ENCODE measurements at places on chromosomes 13 and 19. TPM values are rescaled to one million over a fixed set of nuclear protein-coding genes. Genes with fewer than 3 reads are reported as not detected.

DNA sequence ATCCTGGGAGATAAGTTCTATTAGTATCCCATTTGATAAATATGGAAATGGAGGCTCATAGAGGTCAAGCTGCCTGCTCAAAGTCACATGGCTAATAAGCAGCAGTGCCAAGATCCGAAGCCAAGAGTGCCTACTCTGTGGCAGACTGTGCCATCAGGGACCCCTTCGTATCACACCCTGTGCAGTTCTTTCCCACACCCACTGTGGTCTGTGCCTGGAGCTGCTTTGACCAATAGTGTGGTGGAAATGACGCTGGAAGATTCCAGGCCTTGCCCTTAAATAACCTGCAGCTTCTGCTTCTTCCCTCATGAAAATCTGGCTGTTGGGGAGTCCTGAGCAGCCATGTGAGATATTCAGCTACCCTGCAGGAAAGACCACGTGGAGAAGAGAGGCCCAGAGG lies 10.1 kb downstream of the OPA3 start:
- no peak for DNase-seq

DNA sequence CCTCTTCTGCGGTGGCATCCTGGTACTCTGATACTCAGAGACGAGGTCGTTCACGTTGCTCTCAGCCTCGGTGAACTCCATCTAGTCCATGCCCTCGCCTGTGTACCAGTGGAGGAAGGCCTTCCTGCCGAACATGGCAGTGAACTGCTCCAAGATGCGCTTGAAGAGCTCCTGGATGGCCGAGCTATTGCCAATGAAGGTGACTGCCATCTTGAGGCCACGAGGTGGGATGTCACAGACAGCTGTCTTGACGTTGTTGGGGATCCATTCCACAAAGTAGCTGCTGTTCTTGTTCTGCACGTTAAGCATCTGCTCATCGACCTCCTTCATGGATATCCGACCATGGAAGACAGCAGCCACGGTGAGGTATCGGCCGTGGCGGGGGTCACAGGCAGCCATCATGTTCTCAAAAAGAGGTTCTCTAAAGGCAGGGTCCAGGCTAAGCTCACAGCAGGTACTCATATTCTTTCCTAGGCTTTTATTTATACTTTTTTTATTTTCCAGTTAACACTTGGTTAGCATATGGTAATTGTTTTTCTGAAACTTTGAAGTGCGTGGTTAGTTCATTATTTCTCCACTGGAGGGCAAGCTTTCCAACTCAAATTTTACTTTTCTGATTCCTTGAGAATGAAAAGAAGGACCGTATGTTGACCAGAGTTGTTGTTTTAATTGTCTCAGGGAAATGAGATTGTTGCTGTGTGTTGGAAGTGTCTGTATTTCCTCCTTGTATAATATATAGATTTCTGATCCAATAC lies 72.4 kb upstream of the RGCC start:
- DNase-seq: no peak

- DNase-seq: peak; percentile 91
These were observed 49.9 kb downstream of the AP1M1 start for GRCh38 chr19:16247353-16248182.

DNA sequence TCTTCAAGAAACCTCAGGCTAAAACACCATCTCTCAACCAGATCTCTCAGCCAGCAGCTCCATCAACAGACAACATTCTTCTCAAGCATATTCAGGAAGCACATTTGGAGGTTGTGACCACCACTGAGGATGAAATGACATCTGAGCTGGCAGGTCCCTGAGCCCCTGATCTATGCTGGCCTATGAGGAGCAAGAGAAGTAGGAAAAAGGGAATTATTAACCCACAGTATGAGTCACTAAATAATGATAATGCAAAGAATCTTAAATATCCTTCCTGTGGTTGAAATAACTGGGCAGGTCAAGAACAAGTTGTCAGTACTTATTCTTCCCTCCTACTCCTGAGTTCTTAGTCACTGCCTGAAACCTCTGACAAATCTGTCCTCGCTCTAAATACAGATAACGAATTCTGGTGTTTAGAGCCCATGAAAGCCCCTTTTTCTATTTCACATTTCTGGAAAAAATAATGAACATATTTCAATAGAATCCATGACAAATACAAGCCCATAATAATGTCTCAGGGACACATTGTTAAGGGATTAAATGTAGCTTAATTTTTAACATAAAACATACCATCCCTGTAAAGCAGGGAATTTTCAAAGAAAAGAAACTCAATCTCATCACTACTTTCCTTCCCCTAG lies 225.8 kb upstream of the IRS2 start:
- DNase-seq: no peak

DNA sequence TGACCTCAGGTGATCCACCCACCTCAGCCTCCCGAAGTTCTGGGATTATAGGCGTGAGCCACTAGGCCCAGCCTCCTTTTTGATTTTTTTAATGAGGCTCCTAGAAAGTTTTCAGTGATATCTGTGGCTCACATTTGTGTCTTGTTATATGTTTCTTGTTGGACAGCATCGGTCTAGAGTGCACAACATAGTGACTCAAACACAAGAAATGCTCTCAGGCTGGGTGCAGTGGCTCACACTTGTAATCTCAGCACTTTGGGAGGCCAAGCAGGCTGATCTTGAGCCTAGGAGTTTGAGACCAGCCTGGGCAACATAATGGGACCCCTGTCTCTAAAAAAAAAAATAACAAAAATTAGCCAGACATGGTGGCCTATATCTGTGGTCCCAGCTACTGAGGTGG lies 8.2 kb downstream of the PHF11 start:
- no peak for DNase-seq

DNA sequence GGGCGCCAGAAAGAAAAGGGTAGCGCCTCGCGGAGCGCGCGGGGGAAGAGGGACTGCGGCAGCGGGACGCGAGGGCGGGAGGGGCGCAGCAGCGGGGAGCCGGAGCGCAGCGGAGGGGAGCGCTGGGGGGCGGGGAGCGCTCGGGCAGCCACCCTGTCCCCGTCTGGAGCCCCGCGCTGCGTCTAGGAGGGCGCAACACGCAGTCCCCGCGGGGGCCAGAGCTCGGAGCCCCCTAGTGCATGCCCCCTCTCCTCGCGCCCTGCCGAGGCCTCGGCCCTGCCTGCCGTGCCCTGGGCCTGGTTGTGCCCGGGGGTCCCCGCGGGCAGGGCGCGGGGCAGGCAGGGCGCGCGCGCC lies 37.9 kb downstream of the SOX1 start:
- no peak for DNase-seq

GRCh38 chr13:78826312-78826711 lies 167.4 kb upstream of the OBI1 start:
- DNase-seq: no peak

GRCh38 chr19:18292810-18293641 lies 11.6 kb upstream of the JUND start:
- DNase-seq: peak; percentile 68

Gene CEACAM8
- total RNA-seq: not detected

Gene GDF15
- 0.34 TPM for total RNA-seq
